ENCODE measurements at places on chromosomes 7 and 10.
A peak's percentile ranks its signal among the peaks of the same experiment; 100 is the strongest.

GRCh38 chr10:113151190-113151666, 201.2 kb downstream of the TCF7L2 start:
- DNase-seq = no peak

GRCh38 chr7:134356421-134356936, 39.7 kb upstream of the SLC35B4 start:
- DNase-seq = no peak

- DNase-seq = no peak
Measured at GRCh38 chr7:131300572-131301466, 26.9 kb upstream of the MKLN1 start.

GRCh38 chr7:75642810-75643486, 95.8 kb downstream of the HIP1 start:
- DNase-seq = peak; percentile 40
